ENCODE measurements at places on chromosomes 6 and 20.

DNA sequence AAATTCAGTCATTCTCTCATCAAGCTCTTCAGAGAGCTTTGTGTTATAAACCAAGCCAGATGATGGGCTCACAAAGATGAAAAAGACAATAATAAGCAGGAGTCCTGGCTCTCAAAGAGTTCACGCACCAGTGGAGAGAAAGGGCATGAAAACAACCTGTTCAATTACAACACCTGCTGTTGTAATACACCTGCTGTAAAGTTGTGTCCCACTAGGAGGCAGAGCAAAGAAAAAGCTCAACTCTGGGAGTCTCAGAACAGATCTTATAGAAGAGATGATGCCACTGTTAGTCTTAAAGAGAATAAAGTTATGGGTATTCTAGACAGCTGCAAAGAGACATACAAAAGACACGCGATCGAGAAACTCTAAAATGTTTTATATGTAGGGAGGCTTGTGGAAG lies 100.6 kb downstream of the DCDC2 start:
- DNase-seq: no peak

DNA sequence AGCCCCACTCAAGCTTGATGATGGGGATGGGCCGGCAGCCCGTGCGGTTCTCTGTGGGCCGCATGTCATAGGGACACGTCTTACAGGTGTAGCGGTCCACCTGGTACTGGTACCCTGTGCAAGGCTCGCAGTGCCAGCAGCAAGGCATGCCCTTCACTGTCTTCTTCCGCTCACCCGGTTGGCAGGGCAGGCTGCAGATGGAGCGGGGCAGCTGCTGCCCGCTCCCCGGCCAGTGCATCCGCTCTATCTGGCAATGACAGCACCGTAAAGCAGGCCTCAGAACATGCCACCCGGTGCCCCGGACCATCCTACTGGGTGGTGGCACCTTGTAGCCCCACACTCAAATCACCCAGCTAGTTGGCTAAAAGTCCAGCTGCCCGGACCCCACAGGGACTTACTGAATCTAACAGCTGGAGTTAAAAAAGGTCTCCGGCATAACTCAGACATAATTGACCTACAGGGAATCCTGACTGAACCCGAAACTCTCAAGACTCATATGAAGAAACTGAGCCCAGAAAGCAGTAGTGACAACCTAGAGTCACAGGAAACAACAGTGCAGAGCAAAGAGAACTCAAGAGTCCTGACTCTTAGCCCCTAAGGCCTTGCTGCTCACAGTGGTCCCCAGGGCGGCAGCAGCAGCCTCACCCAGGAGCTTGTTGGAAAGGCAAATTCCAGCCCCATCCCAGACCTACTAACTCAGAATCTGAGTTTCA lies 109.4 kb downstream of the GRM4 start:
- no peak for DNase-seq

- no peak for DNase-seq
These were observed 52.1 kb downstream of the HNF4A start for GRCh38 chr20:44407402-44408184.

- no peak for DNase-seq
These were observed 927 bp downstream of the IL20RA start for GRCh38 chr6:137043710-137044365.

DNA sequence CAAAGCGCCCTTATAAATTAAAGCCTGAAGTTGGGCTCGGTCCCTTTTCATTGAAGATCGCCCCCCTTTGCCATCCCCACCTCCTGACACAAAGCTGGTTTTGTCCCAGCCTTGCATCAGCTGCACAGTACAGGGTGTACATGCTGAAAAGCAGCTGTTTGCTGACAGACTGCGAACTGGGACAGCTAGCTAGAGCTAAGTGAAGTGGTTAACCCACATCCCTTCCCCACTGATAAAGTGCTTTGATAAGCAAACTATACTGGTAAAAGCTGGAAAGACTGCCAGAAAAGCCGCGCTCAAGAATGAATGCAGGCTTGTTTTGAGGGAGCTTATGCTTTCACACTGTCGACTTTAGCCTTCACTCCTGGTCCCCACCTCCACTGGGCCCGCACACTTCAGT lies 207.3 kb downstream of the GMDS start:
- DNase-seq: no peak
